Bladder microvascular endothelial cell (primary cell): ENCODE measurements at places on chromosomes 3 and 15. TPM values are rescaled to one million over a fixed set of nuclear protein-coding genes. Genes with fewer than 3 reads are reported as not detected.

XRN1 gene
- total RNA-seq, result 22.3 and 63.1 TPM in 2 replicates

CFAP92 gene
- 0.16 and 0.69 TPM in 2 replicates for total RNA-seq

GOLGA8J gene
- total RNA-seq, result 0.13 TPM in 1 of 2 replicates, not detected in the other

PLIN1 gene
- total RNA-seq, result 0.06 TPM in 1 of 2 replicates, not detected in the other
